Chondrocyte (in vitro differentiated cells): ENCODE measurements at places on chromosomes 12 and 14.

DNA sequence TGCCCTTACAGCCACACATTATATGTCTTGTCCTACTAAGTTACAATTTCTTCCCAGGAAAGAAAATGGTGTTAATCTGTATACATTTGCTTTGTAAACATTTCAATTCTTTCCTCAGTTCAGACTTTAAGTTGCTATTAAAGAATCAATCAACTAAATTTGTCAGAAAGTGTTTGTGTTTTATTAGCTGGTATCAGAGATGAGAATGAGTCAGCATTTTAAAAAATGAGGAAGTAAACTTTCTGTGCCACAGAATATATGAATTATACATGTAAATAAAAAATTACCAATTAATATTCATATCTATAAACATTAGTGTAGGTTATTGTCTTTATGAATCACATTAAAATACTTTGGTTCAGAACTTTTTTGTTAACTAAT, 82.0 kb downstream of the LMO3 start:
- no peak for DNase-seq

GRCh38 chr12:113232840-113233585, 11.7 kb downstream of the TPCN1 start:
- no peak for DNase-seq

- DNase-seq, result no peak
Measured at GRCh38 chr14:64221391-64222003, 72.7 kb downstream of the ESR2 start.

DNA sequence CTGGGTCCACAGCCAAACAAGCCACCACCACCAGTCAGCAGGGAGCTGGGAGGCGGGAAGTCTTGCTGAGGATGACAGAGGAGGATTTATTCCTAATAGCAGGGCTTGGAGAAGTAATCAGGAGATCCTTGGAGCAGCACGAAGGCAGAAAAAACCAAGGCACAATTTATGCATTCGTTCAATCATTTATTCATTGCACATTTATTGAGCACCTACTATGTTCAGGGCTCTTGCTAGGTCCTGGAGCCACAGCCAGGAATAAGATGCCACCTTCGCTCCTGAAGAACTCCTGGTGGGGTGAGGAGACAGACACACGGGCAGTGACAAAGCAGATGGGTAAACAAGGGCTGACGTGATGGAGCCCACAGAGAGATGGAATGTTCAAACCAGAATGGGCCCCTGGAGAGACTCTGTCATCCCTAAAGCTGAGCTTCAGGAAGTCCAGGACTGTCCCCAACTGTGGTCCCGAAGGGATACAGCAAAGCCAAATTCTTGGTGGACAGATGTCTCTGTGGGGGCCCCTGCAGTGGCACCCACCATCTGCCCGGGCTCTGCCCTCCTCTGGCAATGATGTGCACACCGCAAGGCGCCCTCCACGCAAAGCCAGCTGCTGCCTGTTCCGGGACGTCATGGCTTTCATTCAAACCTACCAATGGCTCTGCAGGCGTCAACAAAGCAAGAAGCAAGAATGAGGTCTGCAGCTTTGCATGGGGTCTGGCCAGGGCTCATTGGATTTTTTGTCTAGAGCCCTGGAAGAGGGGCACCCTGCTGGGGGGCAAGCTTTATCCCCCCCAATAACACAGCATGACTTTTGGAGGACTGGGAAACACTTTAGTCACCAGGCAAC, 3.0 kb upstream of the TESC start:
- no peak for DNase-seq

DNA sequence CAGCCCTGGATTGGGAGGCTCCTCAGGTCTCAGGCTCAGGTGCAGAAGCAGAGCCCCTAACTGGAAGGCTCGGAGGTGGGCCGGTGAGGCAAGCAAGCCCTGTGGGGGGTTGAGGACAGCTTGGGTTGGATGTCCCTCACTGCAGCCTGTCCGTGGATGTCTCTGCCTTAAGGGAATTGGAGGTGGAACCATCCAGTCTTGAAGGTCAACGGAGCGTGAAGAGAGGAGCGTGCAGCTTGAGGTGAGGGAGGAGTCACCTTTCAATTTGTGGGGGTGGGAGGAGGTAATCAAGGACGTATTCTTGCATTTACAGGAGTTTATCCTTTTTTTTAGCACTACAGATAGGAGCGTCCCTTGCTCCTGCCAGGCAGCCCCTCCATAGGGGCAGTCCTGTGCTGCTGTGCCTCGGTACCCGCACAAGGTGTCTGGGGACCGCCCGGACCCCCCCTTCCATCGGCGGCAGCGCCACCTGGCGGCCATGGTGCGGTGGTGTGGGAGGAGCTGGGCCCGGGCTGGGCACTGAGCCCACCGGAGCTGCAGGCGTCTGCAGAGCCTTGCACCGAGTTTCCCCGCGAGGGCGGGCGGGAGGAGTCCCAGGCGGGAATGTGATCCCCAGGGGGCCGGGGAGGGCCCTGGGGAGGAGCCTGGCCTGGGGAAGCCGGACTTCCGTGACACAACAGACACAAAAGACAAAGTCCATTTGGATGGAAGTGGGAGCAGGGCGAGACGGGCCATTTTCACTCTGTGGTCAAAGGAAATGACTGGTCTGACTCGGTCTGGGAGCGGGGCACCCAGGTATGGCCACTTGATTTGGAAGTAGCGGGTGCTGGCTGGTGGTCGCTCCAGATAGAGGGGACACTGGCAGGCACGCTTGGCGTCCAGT, 864 bp downstream of the DNAJC22 start:
- DNase-seq, result no peak

GRCh38 chr14:37870632-37871346, 275.4 kb downstream of the TTC6 start:
- DNase-seq, result no peak

GRCh38 chr12:105864901-105865300, 273.9 kb downstream of the NUAK1 start:
- no peak for DNase-seq

- DNase-seq, result no peak
Measured at GRCh38 chr14:67457782-67458181, 30.7 kb downstream of the TMEM229B start.

- no peak for DNase-seq
Measured at GRCh38 chr12:92503029-92503931, 199.5 kb upstream of the PLEKHG7 start.

GRCh38 chr12:101570047-101570446, 24.7 kb upstream of the MYBPC1 start:
- DNase-seq, result no peak

GRCh38 chr14:64693810-64694165, 10.4 kb upstream of the PLEKHG3 start:
- DNase-seq, result no peak

DNA sequence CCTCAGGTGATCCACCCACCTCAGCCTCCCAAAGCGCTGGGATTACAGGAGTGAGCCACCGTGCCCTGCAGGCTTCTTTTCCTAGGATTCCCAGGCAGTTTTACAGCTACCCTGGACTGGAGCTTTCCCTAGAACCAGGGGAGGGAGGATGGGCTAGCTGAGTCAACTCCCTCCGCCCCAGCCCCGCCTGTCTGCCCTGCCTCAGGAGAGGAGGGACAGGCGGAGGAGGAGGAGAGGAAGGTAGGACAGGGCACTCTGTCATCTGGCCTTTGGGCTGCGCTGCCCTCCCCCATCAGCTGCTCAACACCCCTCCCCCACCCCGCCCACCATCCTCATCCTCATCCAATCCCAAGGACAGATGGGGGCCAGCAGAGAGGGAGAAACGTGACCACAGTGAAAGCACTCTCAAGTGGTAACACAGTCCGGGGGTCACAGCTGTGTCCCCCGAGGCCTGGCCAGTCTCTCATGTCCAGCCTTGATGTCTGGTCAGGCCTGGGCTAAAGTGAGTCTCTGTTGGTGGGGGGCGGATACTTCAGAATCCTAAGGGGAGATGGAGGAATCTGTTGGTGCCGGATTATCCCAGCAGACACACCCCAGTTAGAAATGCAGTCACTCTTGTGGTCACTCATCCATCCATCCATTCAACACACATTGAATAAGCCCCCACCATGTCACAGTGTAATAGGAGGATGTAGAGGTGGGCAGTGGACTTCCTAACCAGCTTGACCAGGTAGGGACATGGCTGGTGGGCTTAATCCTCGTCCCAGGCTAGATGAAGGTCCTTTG, 12.3 kb downstream of the FIGNL2 start:
- no peak for DNase-seq

DNA sequence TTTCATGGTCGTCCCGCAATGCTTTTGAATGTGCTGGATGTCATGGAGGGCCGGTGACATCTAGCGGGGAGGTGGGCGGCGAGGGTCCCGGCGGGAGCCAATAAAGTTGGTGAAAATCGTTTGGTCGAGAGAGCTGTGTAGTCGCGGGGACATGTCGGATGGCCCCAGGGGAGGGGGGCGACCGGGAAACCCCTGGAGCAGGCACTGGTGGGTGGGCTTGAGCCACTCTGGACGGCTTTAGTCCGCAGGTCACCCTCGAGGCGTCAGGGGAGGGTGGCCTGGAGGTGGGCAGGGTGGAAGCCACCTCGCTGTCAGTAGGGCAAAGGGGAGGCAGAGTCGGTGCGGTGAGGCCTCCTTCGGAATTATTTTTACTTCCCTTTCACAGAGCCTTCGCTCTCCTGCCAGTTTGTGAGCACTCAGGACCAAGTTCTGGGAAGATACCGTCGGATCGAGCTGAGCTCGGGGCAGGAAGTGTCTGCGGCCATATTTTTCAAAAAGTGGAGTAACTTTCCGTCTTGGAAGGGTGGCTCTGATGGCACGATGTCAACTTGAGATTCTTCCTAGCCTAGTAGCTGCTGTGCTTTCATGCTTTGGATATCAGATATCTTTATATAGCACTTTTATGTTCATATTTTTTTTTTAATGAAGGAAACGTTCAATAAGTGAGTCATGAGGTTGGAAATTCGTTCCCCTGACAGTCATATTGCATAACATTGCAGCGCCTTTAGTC, 28.2 kb downstream of the WBP11 start:
- no peak for DNase-seq

DNA sequence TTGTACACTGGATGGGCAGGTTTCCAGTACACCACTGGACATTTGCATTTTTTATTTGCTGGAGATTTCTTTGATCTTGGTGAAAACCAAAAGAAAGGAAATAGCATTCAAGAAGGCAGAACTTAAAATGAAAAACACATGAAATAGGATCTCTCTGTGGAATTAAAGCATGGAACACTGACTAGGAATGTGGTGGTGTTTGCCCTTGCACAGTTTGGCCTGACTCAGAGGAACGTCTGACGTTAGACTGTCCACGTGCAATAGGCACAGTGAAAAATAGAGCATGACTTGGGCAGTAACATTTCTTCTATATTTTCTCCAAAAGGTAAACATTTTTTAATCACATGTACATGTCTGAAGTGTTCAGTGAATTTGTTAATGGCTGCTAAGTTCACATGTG, 474.1 kb upstream of the PRICKLE1 start:
- no peak for DNase-seq

DNA sequence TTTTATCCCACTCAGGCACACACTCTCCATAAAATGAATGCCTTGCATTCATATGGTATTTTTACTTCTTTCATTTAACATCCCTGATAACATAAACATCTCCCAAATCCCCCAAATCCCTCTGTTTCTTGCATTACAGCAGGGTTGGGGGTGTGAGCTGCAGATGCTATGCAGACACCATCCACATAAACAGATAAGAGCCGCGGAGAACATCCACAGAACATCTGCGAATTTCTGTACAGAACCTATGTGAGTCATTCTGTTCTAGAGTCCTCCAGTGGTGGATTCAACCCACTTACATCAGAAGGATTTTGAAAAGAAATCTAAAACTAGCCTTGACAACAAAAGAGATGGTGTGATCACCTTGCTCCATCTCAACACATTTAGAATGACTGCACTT, 20.3 kb downstream of the FBLN5 start:
- DNase-seq, result no peak

- DNase-seq, result no peak
Measured at GRCh38 chr14:38210587-38211216, 3.0 kb downstream of the SSTR1 start.

GRCh38 chr14:61280526-61281185, 482 bp downstream of the TMEM30B start:
- DNase-seq, result no peak

GRCh38 chr14:42224053-42224888, 617.6 kb downstream of the LRFN5 start:
- DNase-seq, result no peak

DNA sequence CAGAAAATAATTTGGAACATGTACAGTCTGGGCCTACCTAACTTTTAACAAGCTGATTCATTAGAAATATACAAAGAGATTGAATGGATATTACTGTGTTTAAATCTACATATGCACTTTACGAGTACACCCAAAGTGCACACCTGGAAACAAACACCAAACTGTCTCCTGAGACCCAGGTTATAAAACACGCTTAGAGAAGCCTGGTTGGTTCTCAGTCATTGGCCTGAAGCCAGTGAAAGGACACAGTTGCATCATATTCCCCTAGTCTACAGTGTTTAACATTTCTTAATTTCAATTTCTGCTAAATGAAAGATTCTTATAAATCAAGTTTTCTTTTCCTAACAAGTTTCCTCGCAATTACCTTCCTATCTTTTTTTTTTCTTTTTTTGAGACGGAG, 209.5 kb downstream of the FBXL14 start:
- no peak for DNase-seq

DNA sequence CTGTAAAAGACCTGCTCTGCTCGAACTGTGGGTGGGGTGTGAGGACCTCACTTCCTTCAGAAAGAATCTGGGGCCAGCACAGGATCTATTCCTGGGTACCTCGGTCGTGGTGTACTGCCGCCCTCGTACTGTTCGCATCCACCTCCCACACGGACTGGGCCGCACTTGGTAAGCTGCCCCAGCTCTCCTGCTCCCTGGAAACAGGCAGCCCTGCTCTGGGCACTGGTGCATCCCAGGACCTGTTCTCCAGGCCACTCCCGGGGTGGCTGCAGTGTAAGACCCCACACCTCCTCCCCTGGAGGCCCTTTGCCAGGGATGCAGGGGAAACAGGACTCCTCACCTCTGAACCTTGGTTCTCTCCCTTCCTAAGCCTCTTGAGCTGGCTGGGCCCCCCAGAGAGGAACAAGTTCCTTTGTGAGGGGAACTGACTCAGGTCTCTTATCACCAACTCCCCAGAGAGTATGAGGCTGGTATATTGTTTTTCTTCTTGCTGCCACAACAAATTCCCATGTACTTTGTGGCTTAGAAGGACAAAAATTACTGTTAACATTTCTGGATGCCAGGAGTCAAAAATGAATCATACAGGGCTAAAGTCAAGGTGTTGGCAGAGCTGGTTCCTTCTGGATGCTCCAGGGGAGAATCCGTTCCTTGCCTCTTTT, 276.5 kb downstream of the NUAK1 start:
- DNase-seq, result no peak

- DNase-seq, result no peak
Measured at GRCh38 chr14:38199076-38199475, 8.6 kb upstream of the SSTR1 start.

GRCh38 chr12:108906971-108907370, 27.1 kb downstream of the DAO start:
- DNase-seq, result no peak

- DNase-seq, result no peak
Measured at GRCh38 chr12:56034586-56035332, 7.0 kb upstream of the RPS26 start.

GRCh38 chr12:57902478-57902969, 38.8 kb upstream of the ATP23 start:
- no peak for DNase-seq

- DNase-seq, result no peak
Measured at GRCh38 chr14:55221968-55222367, 30.6 kb upstream of the DLGAP5 start.

GRCh38 chr14:104923640-104924420, 849 bp upstream of the PLD4 start:
- DNase-seq, result no peak

GRCh38 chr12:12266389-12266872, 413 bp downstream of the LRP6 start:
- DNase-seq, result no peak
